ENCODE measurements at places on chromosomes 16 and 17.

DNA sequence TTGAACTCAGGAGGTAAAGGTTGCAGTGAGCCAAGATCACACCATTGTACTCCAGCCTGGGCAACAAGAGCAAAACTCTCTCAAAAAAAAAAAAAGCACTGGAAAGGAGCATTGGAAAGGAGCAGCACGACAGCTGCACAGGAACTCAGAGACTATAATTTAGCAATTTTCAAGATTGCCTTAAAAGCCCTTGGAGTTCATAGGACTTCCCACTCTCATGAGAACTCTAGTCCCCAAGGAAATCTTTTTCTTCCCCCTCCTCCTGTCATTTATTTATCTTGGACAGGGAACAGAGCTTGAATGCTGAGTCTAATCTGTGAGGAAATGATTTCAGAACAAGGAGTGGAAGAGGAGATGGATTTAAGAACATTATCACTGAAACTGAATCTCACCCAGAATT, 69.0 kb downstream of the PLXDC1 start:
- no peak for DNase-seq

DNA sequence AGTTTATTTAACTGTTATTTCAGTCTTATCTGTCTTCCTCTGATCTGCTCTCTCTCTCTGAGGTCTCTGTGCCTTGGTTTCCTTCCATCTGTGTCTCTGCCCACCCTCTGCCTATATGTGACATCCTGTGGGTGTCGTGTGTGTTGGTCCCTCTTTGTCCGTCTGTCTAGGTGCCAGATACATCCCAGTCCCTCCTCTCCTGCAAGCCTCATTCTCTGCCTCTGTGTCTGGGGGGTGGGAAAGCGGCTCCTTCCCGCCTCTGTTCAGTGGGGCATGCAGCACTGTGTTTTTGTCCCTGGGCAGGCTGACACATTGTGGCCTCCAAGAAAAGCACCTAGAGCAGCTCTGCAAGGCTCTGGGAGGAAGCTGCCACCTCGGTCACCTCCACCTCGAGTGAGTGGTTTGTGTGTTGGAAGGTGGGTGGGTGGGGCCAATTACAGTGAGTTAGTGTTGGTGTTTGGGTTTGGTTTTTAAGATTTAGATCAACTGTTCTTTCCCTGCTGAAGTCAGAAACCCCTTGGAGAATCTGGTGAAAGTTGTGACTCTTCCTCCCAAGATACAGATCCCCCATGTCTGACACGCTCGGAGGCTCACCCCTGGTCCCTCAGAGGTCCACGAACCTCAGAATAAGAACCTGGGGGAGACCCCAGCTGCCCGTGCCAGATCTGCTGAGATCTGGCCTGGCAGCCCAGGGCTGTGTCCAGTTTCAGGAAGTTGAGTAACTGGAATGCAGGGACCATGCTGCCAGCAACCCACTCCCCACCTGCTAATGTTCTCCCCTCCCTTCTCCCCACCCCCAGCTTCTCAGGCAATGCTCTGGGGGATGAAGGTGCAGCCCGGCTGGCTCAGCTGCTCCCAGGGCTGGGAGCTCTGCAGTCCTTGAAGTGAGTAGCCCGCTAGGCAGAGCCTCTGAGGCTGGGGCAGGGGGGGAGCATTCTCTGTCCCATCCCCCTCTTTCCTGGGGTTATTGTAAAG, 50.9 kb upstream of the CPNE2 start:
- DNase-seq = peak; percentile 78

DNA sequence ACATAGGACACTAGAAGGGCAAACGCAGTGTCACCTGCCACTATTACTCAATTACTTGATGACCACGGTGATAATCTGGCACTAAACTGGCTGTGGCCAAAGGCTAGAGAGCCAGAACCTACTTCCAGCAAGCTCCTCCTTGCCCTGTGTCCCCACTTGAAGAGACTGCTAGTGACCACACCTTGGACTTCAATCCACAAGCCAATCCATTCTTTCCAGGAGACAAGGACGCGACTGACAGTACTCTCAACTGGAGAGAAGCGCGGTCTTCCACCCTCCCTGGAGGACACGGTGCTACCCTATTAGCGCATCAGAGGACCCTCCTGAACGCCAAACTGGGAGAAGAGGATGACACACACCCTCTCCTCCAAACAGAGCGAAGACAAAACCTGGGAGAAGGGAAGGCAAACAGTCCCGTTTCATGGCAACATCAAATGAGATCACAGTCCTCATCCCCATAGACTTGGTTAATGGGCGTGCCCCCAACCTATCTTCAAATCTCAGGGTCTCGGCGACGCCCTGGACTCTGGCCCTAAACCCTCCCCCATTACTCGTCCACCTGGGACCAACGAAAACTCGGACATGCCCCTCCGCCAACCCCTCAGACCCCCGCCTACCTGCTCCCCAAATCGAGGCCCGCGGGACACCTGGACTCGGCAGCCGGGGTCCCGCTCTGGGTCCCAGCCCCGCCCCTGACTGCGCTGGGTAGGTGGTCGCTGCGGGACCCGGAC, 508 bp downstream of the FLCN start:
- DNase-seq = no peak

DNA sequence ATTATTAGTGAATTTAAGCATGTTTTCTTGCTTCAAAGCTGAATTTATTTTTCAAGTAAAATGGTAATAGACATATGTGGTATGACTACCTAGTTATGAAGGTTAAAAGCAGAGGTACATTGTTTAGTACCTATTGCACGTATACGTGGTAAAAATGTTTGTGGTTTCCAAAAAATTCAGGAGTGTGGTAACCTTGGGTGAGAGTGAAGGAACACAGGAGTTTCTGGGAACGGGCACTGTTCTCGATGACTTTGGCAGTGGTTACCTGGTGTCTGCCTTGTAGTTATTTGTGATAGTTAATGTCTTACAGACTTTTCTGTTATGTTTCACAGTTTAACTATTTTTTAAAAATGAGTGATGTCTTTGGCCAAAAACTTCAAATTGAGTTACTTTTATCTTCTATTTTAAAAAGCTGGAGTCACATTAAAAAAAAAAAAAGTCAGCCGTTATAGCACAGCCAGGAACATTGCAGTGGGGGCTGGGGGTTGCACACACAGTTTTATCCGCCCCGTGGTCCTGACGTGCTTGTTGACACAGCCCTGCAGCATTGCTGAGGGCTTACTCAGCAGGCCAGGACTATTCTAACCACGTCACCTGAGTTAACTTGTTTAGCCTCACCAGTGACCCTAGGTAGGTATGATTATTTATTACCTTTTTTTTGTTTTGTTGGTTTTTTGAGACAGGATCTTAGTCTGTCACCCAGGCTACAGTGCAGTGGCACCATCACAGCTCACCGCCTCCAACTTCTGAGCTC, 10.9 kb downstream of the JPT2 start:
- DNase-seq = no peak

DNA sequence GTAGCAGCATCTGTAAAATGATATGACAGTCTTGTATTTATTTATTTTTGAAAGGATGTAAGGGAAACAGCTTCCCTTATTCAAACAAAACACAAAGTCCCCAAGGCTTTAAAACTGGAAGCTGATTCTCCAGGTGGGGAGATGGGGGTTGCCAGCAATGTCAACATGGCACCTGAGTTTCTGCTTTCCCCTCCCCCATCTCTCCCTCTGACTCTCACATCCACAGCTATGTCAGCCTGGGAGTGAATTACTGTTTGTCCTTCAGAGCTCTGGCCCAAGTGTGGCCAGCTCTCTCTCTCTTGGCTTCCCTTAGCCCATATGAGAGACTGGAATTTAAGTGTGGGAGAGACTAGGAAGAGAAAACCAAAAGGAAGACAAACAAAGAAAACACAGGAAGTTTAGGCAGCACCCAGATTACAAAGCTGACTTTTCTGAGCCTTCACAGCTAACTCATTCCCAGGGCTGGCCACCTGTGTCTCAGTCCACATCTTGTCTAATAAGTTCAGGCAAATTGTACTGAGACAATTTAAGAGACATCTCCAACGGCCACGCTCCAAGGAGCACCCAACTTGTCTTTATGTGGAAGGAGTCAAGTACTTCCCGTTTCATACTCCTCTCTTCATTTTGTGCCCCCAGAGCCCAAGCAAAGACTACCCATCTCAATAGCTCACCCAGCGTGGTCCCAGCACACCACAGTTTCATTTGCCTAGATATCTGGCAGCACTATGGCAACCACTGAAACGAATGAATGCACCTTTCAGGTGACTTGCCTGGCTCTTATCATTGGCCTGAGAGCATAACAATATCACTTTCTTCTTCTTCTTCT, 69.2 kb downstream of the SOX9 start:
- no peak for DNase-seq

- no peak for DNase-seq
These were observed 12.5 kb downstream of the SREBF1 start for GRCh38 chr17:17824119-17824782.

DNA sequence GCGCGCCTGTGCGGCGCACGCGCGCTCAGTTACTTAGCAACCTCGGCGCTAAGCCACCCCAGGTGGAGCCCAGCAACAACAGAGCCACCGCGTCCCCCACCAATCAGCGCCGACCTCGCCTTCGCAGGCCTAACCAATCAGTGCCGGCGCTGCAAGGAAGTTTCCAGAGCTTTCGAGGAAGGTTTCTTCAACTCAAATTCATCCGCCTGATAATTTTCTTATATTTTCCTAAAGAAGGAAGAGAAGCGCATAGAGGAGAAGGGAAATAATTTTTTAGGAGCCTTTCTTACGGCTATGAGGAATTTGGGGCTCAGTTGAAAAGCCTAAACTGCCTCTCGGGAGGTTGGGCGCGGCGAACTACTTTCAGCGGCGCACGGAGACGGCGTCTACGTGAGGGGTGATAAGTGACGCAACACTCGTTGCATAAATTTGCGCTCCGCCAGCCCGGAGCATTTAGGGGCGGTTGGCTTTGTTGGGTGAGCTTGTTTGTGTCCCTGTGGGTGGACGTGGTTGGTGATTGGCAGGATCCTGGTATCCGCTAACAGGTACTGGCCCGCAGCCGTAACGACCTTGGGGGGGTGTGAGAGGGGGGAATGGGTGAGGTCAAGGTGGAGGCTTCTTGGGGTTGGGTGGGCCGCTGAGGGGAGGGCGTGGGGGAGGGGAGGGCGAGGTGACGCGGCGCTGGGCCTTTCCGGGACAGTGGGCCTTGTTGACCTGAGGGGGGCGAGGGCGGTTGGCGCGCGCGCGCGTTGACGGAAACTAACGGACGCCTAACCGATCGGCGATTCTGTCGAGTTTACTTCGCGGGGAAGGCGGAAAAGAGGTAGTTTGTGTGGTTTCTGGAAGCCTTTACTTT, at the start of gene UBB:
Gene UBB (plus strand): TSS at position 452 of the 856 bp plus-strand sequence. CDS start 817 bp downstream, outside the sequence.
- peak; percentile 91 for DNase-seq

GRCh38 chr17:58643147-58643546, 48.7 kb downstream of the TEX14 start:
- no peak for DNase-seq

All from stimulated activated CD4-positive, alpha-beta T cell treated with anti-CD3 and anti-CD28 coated beads, Interleukin-12 subunit alpha, Interleukin-12 subunit beta, amount 100 ng/mL, for 48 hours (primary cell).